BJ (cell line): ENCODE measurements at places on chromosomes 7 and 10. TPM values are rescaled to one million over a fixed set of nuclear protein-coding genes. Genes with fewer than 3 reads are reported as not detected.

Gene LRRC4
- 0.10 and 0.12 TPM in 2 replicates for polyA plus RNA-seq

Gene MPP7
- polyA plus RNA-seq = 1.0 and 1.8 TPM in 2 replicates

Gene AMPH
- 1.5 and 1.6 TPM in 2 replicates for polyA plus RNA-seq

Gene DLX5
- 0.09 TPM in 1 of 2 replicates, not detected in the other for polyA plus RNA-seq

- DNase-seq = no peak
Observed at GRCh38 chr7:138510003-138510402, 49.9 kb downstream of the TRIM24 start.

DNA sequence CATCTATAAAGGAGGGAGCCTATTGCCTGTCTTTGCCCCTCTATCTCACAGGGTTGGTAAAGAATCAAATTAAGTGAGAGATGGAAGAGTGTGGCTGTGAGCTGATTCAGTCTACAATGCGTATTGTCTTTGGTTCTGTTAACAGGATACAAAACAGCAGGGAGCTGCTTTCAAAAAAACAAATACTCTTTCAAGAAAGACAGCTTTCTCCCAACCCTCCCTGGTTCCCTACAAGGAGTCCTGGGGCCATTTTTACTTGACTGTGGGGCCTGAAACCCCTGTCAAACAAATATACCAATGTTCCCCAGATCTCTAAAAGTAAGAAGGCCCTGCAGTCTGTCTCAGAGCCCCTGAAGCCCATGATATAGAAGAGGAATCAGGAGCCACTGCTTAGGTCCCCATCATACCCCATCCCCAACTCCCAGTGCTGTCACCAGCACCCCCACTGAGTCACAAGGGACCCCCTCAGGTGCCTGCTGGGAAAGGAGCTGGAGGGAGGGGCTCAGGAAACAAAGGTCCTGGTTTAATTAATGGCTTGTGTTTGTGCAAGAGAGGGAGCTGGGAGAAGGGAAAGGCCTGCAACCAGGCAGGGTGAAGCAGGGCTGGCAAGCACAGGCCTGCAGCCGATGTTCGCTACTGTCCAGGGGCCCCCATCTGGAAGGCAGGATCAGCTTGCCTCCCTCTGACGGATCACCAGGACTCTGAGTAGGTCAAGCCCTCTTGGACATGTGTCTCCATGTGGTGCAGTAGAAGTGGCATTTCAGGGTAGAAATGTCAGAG lies 182.0 kb upstream of the GHITM start:
- DNase-seq = no peak

GRCh38 chr10:1978584-1978983 lies 241.3 kb upstream of the ADARB2 start:
- no peak for DNase-seq

DNA sequence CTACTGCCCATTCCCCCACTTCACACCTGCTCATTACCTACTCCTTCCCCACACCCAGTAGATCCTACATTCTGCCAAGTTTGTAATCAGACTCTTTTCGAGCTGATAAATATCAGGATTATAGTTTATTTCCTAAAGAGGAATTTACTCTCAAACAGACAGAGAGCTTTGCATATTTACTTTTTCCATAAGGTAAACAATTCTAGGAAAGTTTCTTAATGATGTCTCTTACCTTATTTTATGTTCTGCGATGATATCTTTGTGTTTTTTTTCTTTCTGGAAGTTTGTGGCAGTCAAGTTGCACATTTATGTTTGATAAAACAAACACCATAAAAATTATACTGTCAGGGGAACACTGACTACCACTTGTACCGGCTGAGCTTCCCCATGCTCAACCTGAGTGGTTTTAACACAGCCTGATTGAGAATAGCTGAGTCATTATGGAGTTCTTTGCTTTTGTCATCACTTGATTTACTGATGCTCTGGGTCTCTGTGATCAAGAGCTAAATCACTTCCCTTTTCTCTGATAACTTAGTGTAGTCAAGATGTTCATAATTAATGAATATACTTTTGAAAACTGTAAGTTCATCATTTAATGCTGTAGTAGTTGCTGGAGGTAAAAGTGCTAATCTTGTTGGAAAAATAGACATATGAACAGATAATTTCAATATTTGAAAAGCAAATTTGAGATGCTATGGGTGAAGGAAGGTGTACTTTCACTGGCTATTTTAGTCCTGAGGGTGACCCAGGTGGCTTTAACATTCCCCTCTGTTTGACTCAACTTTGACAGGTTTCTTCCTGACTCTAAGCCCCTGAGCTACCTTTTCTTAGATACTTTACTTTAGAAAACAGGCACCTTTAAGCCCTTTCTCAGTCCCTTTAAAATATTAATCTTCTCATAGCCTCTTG lies 1034.5 kb upstream of the LRRTM3 start:
- no peak for DNase-seq

DNA sequence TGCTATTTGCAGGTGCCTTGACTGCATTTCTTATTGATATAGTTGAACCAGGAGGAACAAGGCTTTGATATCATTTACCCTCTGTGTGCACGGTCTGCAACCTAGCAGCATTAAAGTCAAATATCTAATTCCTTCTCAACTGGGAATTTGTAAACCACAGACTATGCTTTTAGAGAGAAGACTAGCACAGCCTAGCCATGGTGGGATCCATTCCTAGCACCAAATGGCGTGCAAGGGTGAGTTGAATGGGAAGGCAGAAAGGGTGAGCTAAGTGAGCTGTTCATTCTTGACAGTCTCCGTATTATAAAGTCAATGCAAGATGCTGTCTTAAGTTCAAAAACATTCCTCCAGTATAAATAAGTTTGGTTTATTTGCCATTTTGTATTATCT lies 2.9 kb downstream of the ZNF365 start:
- no peak for DNase-seq

GRCh38 chr7:155362380-155363145 lies 64.9 kb downstream of the INSIG1 start:
- no peak for DNase-seq

DNA sequence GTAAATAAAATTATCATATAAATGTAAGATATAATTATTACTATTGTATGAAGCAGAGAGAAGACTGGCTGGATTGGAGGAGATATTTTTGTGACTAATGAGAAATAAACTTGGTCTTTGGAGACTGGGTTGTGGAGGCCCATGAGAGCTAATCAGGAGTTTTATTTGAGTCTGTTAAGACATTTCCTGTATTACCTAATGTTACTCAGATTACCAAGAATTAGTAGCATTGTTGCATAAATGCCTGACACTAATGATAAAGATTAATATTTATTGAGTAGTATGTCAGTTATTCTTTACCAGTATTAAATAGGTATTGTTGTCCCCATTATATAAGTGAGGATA lies 7.1 kb downstream of the CCDC126 start:
- DNase-seq = no peak

DNA sequence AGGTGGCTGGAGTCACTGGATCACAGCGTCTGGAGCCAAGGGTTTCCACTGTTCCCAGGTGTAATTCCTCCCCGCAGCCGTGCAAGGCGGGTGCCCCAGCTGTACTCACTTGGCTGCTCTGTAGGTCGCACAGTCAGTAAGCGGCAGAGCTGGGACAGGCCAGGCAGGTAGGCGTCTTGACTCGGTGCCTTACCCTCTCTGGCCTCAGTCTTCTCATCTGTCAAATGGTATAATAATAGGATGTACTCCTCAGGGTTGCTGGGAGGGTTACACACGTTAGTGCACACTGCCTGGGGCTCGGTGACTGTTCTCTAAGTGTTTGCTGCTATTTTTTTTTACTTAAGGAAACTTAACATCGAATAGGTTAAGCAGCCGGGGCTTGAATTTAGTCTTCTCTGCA lies 27.0 kb downstream of the MYL10 start:
- DNase-seq = no peak

DNA sequence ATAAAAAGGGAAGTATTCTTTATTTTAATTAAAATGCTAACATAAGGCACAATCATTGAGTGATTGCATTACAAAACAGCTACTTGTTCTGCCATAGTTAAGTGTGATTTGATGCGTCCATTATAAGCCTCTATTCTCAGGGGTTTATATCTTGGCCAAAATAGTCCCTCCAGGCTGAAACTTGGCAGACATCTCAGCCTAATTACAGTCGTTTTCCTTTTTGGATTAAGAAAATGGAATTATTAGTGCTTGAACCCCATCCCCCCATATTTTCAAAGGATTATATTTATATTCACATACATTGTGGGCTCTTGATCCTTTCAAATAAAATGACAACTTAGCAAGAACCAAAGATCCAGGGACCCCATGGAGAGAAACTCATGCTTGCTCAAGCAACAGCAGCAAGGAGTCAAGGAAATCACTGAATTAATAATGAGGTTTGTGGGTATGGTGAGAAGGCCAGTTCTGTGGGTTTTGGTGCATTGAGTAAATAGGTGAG lies 66.7 kb upstream of the NEUROD6 start:
- DNase-seq = no peak

DNA sequence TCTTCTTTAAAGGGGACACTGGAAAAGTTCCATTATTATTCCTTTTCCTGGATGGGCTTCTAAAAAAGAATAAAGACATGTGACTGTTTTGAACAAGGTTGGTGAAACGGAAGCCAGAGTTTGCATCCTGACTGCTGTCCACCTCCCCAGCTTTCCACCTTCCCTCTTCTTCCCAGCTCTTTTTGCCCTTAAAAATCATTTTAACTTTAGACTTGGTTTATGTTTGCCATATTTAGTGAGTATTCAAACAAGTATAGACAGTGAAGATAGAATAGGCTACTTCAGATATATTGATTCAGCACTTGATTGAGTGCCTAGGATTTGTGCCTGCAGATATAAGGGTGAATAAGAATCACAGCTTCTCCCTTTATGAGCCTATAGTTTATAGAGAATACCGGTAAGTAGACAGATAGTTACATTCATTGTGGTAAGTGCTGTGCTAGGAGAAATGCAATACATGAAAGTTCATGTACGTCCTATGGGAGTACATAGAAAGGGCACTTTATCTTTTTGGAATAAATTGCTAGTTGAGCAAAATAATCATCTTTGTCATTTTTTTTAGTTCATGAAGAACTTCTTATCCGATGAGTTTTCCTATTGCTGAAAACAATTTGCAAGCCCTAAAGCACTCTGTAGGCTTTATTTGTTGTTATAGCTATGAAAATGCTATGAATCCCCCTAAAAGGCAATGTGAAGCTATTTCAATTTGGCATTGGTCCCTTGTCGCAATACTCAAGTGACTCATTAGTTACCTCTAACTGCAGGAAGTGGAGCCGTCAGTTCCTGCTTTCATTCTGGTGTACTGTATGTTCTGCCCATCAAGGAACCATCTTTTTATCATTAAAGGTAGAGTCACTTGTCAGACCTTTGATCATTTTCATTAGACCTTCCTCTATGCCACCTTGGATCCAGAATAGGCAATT lies 57.2 kb upstream of the STRIP2 start:
- DNase-seq = no peak

DNA sequence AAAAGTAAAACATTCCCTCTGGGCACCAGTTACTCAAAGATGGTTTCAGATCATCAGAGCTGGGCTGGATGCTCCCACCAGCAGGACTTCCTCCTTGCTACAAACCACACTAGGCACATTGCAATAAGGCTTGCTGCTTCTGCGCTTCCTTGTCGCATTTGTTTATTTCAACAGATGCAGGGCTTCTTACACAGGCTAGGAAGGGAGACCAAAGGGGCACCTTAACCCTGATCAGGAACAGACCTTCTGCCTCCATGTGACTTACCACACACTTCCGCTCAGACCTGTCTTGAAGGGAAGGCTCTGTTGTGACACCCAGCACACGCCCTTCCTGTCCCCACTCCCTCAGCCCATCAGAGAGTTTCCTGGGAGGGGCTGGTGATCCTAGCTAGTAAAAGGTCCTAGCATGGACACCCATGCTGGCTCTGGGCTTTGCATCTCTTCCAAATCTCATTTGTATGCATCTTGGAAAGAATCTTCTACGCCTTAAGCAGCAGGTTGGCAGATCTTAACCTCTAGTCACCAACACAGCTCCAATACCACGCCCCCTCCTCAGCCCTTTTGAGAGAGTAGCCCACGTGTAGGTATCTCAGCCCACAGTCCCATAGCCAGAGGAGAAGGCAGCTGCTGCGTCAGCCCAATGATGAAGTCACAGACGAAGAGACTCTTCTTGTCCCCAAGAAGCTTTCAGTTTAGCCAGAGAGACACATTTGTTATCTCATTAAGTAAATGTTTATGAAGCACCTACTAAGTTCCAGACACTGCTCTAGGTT lies 47.1 kb upstream of the SVIL start:
- DNase-seq = no peak

DNA sequence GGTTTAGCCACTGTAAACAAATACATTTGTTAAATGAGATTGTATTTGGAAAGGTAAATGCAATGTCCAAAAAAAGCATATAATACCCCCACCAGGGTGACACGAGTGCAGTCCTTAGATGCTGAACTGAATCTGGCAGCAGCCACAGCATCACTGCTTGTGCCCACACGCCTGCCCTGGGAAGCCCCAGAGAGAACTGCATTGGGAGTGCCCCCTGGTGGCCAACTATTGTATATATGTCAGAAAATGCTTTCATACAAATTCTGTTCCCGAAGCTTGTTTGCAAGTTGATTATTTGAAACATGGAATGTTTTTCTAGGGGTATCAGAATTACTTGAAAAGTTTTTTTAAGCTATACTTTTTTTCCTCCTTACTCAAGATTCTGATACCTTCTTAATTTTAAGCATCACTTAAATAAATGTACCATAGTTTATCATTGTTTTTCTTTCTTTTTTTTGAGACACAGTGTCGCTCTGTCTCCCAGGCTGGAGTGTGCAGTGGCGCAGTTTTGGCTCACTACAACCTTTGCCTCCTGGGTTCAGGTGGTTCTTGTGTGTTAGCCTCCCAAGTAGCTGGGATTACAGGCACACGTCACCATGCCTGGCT lies 50.1 kb downstream of the LANCL2 start:
- no peak for DNase-seq

GRCh38 chr7:103541026-103541425 lies 95.0 kb upstream of the SLC26A5 start:
- no peak for DNase-seq

GRCh38 chr10:128865436-128866195 lies 601.4 kb upstream of the MGMT start:
- DNase-seq = no peak

DNA sequence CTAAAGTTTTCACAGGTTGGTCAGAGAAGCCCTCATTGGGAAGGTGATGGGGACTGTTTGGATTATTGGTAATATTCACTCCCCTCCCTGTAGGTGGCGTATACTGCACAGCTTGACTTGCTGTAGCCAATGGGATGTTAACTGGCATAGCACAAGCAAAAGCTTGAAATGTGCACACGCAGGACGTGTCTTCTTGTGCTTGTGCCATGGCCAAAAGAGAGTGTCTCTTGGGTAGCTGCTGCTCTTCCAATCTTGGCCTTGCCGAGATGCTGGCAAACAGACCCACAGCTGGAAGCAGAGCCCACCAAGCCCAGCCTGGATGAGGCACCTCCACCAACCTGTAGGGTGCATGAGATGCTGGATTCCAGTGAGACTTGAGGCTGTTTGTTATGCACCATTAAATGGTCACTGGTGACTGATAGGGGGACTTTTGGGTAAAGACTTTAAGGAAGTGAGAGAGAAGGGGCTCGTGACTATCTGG lies 266.0 kb downstream of the GRID1 start:
- no peak for DNase-seq

DNA sequence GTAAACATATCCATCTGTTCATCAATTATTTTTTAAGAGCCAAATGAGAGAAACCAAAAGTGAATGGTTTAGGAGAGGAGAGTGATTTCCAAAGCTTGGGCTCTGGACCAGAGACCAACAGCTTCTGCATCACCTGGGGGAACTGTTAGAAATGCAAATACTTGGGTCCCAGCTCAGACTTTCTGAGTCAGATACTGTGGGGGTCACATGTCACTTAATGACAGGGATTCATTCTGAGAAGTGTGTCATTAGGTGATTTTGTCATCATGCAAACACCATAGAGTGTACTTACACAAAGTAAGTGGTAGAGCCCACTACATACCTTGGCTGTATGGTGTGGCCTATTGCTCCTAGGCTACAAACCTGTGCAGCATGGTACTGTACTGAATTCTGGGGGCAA lies 128.5 kb upstream of the PRR15 start:
- DNase-seq = no peak

GRCh38 chr10:127982601-127983000 lies 75.7 kb downstream of the PTPRE start:
- no peak for DNase-seq
